Right lung (tissue), 10 donors: ENCODE measurements at places on chromosomes 2 and 18. TPM values are rescaled to one million over a fixed set of nuclear protein-coding genes. Genes with fewer than 3 reads are reported as not detected.

DNA sequence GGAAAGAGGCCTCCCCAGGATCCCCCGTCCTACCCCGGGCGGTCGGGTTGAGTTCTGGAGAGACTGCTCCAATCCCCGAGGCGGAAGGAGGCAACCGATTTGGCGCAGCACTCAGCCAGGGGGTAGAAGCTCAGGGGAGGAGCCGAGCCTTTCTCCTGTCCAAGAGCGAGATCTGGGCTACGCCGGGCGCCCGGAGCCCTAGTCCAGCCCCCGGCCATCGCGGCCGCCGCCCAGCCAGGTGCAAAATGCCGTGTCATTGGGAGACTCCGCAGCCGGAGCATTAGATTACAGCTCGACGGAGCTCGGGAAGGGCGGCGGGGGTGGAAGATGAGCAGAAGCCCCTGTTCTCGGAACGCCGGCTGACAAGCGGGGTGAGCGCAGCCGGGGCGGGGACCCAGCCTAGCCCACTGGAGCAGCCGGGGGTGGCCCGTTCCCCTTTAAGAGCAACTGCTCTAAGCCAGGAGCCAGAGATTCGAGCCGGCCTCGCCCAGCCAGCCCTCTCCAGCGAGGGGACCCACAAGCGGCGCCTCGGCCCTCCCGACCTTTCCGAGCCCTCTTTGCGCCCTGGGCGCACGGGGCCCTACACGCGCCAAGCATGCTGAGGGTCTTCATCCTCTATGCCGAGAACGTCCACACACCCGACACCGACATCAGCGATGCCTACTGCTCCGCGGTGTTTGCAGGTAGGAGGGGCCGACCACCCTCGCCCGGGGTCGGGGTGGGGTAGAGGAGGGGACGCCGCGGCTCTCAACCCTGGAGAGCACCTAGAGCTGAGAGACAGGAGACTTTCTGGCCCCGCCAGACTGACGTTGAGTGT lies at the start of gene DYSF:
DYSF (plus strand) TSS at position 158 of the 817 bp plus-strand sequence.
- peak; percentile 27 for DNase-seq

GRCh38 chr2:144461308-144461766 lies 58.6 kb downstream of the ZEB2 start:
- DNase-seq: no peak

DNA sequence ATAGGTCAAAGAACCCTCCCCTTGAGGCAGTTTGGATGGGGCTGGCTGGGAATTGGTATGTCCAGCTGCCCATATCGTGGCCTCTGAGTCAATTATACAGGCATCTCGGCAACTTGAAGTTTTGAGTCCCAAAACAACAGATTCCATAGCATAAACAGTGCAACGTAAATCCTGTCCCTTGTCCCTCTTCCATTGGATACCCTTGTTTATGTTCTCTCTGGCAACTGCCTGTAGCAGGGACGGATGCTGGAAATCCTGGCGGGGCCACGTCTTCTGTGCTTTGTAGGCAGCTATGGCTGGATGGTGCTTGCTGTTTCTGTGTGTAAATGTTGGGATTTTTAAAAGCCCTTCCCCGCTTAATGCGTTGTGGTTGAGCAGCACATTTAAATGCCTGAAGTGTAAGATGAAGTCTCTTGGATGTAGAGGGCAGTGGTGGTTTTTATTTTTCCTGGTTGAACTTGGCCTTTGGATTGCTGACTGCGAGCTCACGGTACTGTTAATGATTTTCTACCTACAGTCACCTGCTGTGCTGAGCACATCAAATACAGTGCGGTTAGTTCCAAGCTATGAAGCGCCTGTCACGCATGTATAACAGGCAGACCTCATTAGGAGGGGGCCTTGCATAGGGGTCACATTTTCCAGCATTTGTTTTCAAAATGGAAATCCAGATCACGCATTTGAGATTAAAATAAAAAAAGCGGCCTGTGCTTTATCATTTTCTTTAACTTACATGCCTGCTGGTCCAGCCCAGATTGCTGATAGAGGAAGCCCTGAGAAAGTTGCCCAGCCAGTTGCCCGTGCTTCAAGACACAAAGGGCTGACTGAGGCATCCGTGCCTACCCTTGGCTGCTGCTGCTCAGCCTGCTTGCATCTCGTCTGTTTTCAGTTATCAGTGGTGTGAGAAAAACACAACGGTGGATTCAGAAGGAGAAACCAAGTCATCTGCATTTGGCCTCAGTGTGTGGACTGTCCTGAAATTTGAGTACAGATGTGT lies 84.7 kb downstream of the NEDD4L start:
- DNase-seq: no peak

SLC9A4 gene
- polyA plus RNA-seq: not detected

CCDC68 gene
- polyA plus RNA-seq: 136 TPM
